Stimulated activated CD4-positive, alpha-beta T cell treated with anti-CD3 and anti-CD28 coated beads, Interleukin-15, amount 100 ng/mL, for 1 hour (primary cell): ENCODE measurements at places on chromosomes 16 and 17.
A peak's percentile ranks its signal among the peaks of the same experiment; 100 is the strongest.

DNA sequence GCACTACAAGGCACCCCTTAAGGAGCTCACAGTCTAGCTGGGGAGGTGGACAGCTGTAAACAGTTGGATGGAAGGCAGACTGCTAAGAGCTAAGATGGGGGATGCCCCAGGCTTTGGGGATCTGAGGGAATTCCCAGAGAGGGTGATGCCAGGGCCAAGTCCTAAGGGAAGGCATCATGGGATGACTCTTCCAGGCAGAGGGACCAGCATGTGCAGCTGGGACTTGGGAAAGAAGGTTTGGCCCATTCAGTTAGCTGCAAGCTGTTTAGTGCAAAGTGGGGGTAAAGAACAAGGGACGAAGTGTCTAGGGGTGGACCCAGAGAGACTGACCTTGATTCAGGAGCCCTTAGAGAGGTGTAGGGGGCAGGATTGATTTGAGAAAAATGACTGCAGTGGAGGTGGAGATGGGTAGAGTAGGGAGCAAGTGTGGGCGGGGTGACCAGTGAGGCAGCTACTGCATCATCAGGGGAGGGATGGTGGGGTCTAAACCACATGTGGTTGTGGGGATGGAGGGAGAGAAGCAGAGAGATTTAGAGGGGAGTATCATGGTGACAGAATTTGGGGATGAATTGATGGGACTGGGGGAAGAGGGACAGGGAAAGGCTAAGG is 27.1 kb upstream of the PHF12 start:
- DNase-seq = no peak

DNA sequence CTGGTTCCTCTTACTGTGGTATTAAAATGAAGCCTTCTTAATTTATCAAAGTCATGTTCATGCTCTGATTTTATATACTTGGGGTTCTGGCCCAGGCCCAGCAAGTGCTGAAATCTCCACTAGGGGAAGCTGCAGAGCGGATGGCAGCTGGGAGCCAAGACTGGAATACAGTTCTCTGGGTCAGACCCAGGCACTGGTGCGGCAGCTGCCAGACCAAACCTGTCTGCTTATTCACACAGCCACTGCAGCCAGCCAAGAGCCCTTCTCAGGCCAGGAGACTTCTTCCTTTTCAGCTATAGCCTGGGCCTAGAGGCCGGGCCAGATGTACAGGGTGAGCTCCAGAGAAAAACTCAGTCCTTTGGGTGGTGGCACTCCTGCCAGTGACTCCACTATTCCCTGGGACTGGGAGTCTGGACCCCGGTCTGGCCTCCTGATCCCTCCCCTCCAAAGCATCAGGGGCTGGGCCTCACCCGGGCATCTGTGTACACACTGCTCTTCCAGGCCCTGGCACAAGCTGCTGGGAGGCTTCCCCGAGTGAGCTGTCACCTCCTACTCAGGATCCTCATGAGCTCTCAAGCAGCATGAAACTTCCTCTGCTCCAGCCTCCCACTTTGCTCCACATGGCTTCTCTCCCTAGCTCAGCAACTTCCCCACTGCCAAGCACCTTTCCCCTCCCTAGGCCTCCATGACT is 24.4 kb downstream of the ATP6V0D1 start:
- no peak for DNase-seq

DNA sequence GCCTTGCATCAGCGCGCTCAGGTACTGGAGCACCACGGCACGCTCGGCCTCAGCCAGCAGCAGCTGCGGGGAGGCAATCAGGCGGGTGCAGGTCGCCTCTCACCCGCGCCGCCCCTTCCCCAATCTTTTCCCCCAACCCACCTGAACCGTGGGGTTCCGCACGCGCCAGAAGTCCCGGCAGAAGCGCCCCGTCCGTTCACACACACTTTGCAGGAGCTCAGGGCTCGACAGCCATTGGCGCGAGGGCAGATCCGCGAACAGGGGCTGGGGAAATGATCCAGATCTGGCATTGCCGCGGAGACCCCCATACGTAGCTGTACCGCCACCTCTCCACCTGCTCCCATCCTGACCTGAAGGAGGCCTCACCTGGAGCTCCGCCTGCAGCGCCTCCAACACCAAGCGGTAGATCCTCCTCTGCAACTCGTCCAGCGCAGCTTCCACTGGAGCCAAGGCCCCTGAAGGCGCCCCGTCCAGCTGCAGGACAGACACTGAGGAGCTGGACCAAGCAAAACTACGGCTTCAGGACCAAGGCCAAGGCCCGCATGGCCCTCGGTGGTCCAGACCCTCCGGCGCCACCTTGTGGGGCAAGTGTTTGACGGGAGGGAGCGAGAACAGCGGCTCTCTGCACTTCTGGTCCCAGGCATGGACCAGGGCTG is 1.4 kb upstream of the MATCAP1 start:
- peak; percentile 76 for DNase-seq

- no peak for DNase-seq
Observed at GRCh38 chr17:17587614-17588337, 3.7 kb downstream of the PEMT start.

DNA sequence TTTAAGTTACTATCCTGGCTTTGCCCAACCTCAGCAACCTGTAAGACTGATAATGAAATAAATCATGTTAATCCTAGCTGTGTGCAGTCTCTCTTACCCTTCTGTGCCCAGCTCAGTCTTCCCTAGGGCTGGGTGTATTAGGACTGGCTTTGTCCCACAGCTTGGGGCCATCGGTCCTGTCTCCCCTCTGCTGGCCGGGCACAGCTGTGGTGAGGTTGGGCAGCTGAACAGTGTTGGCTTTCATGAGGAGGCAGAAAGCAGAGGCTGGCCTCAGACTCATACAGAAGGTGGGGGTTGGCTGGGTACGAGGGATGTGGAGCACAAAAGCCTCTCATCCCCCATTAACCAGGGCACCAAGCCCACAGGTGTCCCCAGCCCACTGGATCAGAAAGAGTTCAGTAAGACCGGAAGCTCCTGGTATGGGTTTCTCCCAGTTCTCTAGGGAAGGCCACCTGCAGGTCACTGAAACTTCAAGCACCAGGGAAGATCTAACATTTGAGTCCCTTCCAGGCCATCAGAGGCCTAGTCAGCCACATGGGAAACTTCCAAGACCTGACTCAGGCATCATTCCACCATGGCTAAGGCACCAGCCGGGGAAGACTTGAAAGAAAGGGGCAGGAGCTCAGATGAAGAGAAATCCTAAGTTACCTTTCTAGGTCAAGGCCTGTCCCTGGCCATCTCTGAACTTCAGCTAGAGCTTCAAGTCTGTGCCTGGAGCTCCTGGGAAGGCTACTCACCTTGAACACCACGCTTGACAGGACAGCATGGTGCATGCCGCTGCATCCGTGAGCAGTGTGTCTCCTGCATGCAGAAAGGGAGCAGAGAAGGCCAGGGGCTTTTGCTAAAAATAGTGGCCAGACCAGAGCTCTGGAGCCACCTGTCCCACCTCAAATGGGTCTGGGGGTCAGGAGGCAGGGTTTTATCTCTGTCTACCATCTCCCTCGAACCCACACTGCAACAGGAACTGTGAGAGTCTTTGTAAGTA is 8.8 kb downstream of the CNP start:
- no peak for DNase-seq

DNA sequence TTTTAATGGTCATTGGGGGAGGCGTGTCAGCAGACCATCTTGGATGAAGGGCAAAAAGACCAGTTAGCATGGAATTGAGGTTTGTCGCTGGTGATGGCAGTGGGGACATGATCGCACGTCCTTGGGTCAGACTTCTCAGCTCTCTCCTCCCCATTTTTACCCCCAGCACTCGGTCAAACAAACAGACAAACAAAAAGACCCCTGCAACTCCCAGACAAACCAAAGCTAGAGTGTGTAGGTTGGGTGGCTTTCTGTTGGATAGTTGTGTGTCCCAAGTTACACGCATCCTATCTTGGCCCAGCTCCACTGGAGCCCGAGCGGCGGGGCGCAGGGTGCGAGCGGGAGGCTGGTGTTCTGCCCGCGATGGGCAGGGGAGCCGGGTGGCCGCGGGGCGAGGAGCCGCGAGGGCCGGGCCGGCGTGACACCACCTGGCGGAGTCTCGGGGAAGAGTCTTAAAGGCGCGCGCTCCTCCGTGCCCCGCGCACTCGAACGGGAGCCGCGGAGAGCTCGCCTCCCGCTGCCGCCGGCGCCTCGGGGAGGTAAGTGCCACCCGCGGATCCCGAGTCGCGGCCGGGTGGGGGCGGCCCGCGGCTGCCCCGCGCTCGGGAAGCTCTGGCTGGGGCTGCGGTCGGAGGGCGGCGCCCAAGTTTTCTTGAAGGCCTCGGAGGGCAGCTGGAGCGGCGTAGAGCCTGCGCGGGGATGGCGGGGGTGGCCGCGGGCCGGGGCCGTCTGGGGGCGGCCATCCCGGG is 18.5 kb upstream of the NTN1 start:
- DNase-seq = no peak

- DNase-seq = no peak
Observed at GRCh38 chr17:49574323-49574781, 1.3 kb upstream of the NXPH3 start.

DNA sequence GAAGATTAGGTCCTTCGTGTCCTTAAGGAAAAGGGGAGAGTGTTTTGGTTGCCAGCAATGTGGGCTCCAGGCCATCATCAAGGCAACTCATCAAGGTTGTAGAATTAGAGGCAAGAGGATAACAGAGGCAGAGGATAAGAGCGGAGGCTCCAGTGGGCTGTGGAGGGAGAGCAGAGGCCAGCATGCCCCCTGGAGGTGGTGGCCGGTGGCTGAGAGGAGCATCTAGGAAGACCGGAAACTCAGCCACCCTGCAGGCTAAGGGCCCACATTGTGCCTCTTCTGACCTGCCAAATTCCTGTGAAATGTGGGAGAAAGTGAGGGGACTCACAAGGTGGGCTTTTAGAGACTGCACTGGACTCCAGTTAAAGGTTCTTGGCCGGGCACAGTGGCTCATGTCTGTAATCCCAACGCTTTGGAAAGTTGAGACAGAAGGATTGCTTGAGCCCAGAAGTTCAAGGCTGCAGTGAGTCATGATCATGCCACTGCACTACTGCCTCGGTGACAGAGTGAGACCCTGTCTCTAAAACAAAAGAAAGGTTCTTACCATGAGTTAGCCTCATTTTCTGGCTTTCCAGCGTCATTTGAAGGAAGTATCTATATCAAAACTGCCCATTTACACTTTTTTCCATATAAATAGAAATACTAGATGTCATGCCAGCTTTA is 62.7 kb upstream of the ADORA2B start:
- DNase-seq = no peak

GRCh38 chr17:21425321-21425720 is 49.2 kb downstream of the KCNJ12 start:
- no peak for DNase-seq
